ENCODE measurements at places on chromosomes 2 and 18. TPM values are rescaled to one million over a fixed set of nuclear protein-coding genes. Genes with fewer than 3 reads are reported as not detected.

- DNase-seq = peak; percentile 26
Observed at GRCh38 chr2:156434461-156435291, 1.5 kb upstream of the GPD2 start.

DNA sequence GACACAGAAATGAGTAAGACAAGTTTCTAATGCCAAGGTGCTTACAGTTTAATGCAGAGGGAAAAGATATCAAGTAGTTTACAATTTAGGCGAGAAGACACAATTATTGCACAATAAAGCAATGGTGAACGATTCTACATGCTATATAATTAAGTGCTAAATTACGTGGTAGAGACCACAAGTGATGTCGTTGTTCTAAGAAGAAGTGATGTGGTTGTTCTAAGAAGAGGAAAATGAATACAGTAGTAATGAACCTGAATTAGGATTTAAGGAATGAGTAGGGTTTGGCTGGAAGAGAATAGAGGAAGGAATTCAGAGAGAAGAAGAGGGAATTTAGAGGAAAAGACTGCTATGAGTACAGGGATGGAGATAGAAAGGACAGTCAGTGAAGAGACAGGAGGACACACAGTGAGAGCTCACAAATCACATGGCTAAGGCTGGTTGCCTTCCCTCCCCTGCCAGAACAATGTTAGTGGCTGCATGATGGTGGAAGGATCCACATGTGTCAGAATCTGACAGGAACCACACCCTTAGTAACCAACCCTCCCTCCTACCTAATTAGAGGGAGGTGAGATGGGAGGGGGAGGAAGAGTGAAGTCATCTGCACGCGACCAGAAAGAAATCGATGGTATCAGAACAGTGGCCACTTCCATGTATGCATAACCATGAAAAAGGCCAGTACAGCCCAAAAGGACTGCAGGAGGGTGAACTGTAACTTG is 44.7 kb downstream of the M1AP start:
- no peak for DNase-seq

GRCh38 chr2:164992818-164993217 is 37.5 kb upstream of the SLC38A11 start:
- peak; percentile 30 for DNase-seq

DNA sequence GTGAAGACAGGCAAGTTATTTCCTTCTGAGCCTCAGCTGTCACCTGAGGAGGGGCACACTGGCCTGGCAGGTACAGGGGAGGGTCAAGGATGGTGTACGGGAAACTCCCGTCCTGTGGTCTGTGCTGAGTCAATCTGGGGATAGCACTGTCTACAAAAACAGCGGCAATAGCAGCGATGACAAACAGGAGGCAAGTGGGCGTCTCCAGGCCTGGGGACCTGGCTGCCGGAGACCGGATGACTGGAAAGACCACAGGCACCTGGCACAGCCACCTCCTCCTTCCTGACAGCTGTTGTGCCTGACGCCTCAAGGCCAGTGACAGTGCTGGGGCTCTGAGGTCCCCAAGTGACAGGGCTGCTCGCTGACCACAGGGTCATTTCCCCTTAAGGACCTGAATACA is 202.1 kb upstream of the HS6ST1 start:
- DNase-seq = peak; percentile 83

DNA sequence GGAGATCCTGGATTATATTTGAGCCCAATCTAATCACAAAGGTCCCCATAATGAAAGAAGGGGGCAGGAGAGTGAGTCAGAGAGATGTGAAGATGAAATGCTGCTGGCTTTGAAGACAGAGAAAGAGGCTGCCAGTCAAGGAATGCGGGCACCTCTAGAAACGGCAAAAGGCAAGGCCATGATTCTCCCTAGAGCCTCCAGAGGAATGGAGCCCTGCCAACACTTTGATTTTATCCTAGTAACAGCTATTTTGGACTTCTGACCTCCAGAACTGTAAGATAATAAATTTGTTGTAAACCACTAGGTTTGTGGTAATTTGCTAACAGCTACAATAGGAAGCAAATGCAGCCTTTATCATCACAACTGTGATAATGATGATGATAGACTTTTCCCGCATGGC is 32.9 kb downstream of the LBH start:
- no peak for DNase-seq

GRCh38 chr2:17557596-17557995 is 17.1 kb downstream of the VSNL1 start:
- no peak for DNase-seq

DNA sequence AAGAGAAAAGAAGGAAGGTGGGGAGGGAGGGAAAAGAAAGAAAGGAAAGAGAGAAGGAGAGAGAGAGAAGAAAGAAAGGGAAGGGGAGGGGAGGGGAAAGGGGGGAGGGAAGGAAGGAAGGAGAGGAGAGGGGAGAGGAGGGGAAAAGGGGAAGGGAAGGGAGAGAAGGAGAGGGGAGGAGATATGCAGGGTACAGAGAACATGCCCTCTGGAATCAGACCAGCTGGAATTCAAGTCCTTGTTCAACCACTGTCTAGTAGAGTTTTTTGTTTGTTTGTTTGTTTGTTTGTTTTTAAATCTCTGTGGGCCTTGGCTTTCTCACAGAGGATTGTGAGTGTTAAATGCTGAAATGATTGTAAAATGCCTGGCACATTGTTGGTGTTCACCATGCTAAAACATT is 77.7 kb upstream of the FOSL2 start:
- DNase-seq = no peak

DNA sequence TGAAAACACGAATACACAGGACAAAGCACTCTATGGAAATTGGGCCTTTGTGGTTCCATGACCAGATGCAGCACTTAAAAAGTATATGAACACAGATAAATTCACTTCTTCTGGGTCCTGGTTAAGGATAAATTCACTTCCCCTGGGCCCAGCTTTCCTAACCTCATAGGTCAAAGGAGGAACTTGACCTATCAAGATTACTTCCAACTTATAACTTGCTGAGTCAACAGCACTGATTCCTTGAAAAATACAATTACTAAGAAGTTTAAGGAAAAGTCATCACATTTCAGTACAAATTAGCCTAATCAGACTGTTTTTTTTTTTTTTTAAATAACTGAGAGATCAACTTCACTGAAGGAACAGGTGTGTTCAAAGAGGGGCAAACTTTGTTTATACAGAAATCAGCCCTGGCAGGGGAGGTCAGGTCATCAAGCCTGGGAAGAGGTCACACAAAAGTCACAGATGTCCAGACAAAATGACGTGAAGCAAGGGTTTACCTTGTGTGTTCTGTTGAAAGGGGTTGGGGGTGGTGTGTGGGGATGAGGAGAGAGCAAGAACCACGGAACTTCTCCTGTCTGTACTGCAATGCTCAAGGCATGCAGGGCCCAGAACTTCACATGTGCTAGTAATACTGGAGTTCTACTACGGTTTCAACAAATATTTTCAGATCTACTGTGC is 55.8 kb downstream of the PPP4R1 start:
- DNase-seq = no peak

- DNase-seq = no peak
Observed at GRCh38 chr2:129491308-129491707, 488.2 kb upstream of the RAB6C start.

GRCh38 chr2:109447251-109447661 is 166.5 kb downstream of the SEPTIN10 start:
- no peak for DNase-seq

DNA sequence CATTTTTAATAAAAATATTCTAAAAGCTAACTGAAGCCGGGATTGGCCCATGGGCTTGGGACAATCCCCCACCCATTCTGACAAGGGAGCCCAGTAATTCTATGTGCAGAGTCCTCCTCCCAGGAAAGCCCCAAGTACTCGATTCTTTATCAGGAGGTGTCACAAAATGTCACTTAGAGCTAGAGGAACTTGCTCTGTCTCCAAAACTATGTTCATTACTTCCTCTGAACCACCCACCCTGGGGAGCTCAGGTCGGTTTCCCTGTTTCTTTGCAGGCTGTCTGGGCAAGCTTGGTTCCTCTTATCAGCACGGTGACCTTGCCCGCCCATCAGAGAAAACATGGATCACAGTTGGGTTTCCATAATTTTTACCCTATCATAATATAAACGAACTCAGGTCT is 430.6 kb upstream of the ID2 start:
- no peak for DNase-seq

- no peak for DNase-seq
Observed at GRCh38 chr2:78993518-78994148, 31.9 kb upstream of the REG3G start.

GRCh38 chr2:174342686-174343342 is 8.1 kb downstream of the SP9 start:
- DNase-seq = peak; percentile 49

- no peak for DNase-seq
Observed at GRCh38 chr2:218081695-218082094, 12.6 kb downstream of the RUFY4 start.

GRCh38 chr2:27218614-27219013 is 1.4 kb downstream of the CAD start:
- no peak for DNase-seq

- no peak for DNase-seq
Observed at GRCh38 chr2:232336241-232336736, 42.3 kb upstream of the ALPP start.

DNA sequence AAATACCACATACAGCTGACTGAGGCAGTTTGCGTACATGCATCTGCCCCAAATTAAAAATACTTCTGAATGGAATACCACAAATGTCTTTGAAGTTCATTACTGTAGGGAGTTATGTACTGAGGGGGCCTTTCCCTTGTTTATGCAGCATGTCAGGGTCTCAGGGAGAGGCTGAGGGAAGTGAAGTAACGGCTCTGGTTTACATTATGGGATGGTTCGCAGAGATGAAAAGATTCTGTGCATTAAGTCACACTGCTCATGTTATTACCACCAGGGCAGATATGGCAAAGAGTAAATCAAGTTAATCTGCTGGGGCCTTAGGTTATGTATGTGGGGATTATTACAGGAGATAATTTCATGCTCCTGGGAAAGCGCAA is 385.9 kb upstream of the RND3 start:
- DNase-seq = no peak

DNA sequence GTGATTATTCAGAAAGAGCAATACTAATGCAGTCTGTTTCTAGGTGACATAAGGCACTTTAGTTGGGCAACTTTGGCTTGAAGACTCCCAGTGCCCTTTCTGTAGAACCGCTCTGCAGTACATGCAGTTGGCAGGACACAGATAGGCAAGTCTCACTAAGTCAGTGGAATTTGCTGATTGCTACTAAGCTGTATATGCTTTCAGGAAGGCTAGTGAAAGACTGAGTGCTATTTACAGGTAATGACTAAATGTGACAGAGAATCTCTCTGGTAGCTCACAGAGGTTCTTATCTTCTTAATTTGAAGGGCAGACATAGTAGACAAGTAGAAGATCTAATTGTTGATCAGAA is 243.0 kb downstream of the WDPCP start:
- no peak for DNase-seq

Gene EGR4
- 0.24 TPM for total RNA-seq

Gene SRD5A2
- total RNA-seq = not detected

Gene AKAIN1
- not detected for total RNA-seq

Gene IL1R2
- total RNA-seq = 36.2 TPM

Data from activated CD4-positive, alpha-beta memory T cell treated with anti-CD3 and anti-CD28 coated beads for 36 hours (primary cell).